Muscle of leg (tissue), 16 donors: ENCODE measurements at places on chromosomes 4 and X.

- no peak for DNase-seq
Observed at GRCh38 chr4:173998471-173999144, 284.9 kb downstream of the FBXO8 start.

- peak; percentile 94 for DNase-seq
Observed at GRCh38 chrX:131830400-131831184, 192.5 kb upstream of the STK26 start.

GRCh38 chrX:16839852-16840460 is 30.2 kb downstream of the RBBP7 start:
- DNase-seq, result no peak

- no peak for DNase-seq
Observed at GRCh38 chrX:137482136-137482535, 83.8 kb upstream of the ZIC3 start.

GRCh38 chr4:53644607-53645006 is 53.3 kb upstream of the LNX1 start:
- DNase-seq, result no peak

- no peak for DNase-seq
Observed at GRCh38 chr4:124530464-124531077, 182.0 kb downstream of the ANKRD50 start.

DNA sequence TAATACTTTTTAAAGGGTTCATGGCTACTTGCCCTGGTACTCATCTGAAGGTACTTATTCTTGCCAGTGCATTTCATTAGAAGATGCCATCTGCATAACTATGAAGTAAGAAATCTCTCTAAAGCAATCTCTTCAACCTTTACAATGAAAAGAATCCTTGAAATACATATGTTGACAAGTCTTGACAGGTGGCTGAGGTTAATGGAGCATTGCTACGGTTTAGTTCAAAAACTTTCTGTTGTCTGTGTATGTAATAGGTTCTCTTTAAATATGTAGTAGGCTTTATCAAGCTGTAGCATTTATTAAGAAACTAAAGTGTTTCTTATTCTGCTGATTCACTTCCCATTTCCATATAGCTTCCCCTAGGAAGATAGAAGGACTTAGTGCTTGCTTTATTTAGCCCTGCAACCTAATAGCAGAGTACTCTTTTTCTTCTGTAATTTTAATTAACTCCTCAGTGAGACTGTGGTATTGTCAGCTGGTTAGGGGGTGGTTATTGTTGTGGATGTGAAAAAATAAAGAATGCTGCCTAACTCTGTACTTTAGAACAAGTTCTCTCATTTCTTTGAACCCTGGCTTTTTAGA is 39.3 kb downstream of the SLAIN2 start:
- no peak for DNase-seq

- DNase-seq, result peak; percentile 14
Observed at GRCh38 chrX:133783274-133783673, 202.1 kb downstream of the GPC3 start.

DNA sequence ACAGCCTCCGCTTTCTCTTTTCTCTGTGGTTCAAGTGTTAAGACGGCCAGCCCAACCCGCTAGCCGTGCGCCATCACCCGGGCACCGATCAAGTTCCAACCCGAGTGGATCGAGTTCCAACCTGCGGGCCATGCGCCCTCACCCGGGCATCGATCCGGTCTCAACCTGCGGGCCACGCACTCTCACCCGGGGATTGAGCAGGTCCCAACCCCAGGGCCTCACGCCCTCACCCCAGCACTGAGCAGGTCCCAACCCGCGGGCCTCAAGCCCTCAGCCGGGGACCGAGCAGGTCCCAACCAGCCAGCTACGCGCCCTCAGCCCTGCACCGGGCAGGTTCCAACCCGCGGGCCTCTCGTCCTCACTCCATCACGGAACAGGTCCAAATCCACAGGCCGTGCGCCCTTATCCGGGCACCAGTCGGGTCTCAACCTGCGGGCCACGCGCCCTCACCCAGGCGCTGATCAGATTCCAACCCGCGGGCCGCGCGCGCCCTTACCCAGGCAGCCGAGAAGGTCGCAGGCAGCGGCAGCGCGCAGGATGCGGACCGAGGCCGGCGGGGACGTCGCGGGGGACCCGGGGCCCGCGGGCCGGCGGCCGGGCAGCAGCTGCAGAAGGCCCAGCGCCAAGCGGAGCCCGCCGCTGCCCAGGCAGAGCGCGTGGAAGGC is 443 bp downstream of the GPR143 start:
- DNase-seq, result no peak

DNA sequence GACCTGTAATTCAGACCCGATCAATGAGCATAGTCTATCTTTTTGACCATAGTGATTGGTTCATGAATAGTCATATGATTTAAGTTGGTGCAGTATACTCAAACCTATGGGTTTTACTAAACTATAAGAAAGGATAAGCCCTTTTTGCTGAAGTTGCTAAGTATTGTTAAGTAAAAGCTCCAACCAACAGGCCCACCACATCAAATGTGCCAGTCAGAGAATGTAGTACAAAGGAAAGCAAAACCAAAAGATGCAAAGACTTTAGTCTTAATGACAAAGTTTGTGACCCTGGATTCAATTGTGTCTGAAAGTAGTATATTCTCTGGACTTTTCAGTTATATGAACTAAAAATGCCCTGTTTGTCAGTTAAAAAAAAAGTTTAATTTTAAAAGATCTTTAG is 208.1 kb upstream of the TET2 start:
- DNase-seq, result no peak

DNA sequence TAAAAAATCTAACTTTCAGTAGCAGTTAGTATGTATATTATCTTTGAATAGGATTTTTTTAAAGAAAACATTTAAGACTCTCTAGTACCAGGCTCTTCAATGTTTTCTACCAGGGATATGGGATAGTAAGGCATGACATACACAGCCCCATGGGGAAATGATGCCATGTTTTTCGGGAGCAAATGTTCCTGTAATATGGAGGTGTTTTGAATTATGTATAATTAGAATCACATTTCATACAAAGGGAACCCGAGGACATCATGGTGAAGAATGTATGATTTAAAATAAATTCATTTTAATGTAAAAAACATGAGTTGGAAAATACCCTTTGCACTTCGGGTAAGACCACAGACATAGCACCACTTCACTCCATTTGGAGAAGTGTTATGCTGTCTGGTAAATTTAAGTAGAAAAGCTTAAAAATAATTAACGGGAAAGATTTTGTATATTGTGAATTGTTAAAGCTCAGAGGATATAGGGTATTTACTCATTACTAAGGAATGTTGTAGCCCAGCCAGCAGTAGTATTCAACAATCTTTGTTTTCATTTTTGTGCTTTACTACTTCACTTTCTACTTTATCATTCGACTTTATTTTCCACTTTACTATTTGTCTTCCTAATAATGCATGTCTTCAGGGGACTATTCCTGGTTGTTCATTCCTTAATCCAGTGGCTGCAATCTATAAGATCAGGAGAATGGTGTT is 2050.7 kb downstream of the ARAP2 start:
- peak; percentile 21 for DNase-seq

DNA sequence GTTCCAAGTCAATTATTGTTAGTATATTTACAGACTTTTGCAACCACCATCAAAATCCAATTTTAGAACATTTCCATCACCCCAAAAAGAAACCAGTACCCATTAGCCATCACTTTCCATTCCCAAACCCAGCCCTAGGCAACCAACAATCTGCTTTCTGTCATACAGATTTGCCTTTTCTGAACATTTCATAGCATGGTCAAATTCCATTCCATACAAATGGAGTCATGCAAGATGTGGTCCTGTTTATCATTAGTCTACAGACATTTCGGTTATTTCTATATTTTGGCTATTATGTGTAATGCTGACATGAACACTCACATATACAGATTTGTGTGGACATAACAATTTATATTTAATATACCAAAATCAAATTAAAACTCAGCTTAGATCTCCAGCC is 508.7 kb downstream of the ZNF674 start:
- no peak for DNase-seq

- no peak for DNase-seq
Observed at GRCh38 chrX:114798907-114799306, 215.0 kb downstream of the HTR2C start.

- no peak for DNase-seq
Observed at GRCh38 chr4:2290488-2290887, 28.6 kb upstream of the MXD4 start.

GRCh38 chr4:118281611-118282442 is 71.0 kb downstream of the PRSS12 start:
- peak; percentile 40 for DNase-seq

DNA sequence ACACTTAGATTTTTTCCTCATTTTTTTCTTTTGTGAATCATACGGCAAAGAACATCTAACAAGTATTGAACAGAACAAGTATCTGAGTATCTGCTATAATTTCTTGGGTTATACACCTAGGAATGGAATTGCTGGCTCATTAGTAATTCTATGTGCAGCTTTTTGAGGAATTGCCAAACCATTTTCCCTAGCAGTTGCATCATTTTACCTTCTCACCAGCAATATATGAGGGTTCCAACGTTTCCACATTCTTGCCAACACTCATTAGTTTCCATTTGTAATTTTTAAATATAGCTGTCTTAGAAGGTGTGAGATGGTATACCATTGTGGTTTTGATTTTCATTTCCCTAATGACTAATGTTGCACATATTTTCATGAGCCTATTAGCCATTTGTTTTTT is 41.1 kb upstream of the DCAF8L1 start:
- no peak for DNase-seq

DNA sequence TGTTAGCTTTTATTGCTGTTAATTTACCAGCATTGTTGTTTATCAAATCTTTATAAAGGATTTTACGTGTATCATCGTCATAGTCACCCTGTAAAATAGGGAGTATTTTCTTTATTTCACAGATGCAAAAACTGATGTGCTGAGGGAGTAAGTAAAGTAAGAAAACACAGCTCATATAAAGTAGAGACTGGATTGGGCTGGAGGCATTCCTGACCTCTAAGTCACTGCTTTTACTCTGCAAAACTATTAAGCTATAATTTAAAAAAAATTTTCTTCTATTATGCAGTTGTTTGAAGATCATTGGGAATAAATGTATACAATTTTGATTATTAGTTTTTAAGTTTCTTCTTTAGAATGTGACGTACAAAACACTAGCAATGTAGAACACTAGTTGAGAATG is 45.9 kb downstream of the NUDT6 start:
- DNase-seq, result no peak

DNA sequence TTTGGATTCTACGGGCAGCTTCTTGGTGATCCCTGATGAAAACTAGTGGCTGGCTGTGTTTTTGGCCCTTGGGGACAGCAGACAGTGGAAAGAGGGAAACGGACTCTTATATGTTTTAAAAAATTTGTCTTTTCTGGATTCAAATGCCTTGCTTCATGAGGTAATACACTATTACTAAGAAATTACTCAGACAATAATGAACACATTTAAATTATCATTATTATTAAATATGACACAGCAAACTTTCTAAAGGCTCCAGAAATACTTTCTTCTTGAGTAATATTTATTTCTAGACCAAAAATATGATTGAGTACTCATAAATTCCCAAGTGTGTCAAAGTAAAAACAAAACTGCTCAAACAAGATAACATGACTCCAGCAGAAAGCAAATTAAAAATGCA is 520.7 kb upstream of the AADAT start:
- DNase-seq, result no peak

DNA sequence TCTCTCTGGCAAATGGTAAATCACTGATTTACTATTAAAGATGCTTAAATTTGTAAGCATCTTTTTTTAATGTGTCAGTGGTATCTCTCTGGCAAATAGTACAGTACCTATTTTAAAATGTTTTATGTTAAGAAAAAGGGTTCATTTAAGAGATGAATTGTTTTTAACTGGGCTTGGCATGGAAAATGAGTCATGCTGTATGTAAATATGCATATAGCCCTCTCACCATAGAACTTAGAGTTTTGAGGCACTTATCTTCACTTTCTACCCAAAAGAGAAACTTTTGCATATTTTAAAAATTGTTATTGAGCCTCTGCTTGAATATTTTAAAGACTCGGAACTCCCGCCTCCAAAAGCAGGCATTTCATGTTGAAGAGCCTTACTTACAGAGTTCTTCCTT is 37.9 kb downstream of the KLHL34 start:
- no peak for DNase-seq

DNA sequence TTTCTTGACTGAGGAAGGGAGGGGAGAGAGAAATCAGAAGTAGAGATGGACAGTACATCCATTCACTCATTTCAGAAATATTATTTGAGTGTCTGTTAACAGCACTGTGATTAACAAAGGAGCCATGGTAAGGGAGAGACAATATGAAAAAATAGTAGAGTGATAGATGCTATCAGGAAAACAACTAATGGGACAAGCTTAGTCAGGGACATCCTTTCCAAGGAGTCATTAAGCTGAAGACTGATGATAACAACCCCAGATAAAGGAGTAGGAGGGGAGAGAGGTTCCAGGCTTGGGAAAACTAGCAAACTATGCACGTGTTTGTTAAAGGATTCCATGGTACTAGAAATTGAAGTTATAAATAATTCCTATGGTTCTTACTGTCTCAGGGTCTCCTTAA is 122.2 kb downstream of the CBR4 start:
- no peak for DNase-seq

DNA sequence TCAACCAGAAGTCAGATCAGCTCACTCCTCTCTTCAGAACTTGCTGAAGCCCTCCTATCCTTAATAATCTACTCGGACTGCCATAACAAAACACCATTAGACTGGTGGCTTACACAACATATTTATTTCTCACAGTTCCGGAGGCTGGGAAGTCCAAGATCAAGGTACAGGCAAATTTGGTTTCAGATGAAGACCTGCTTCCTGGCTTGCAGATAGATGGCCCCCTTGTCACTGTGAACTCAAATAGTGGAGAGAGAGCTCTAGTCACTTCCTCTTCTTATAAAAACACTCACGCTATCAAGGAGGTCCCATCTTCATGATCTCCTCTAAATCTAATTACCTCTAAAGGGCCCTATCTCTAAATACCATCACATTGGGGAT is 125.1 kb downstream of the CAMK2D start:
- DNase-seq, result no peak

DNA sequence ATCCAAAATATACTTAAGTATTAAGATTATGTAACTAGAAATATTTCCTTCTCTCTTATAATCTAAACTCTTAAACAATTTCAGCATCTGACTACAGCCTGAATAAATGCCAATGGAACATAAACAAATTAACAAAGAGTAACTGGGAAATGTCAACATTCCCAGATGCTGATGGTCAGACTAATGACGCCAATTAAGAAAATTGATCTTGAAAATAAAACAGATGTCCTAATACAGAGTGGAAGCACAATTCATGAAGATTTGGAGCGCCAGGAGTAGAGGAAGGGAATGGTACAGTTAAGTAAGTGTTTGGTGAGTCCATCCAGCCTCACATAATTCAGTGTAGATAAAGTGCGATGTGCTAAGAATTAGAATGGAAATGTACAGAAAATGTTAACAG is 203.7 kb upstream of the NWD2 start:
- no peak for DNase-seq

DNA sequence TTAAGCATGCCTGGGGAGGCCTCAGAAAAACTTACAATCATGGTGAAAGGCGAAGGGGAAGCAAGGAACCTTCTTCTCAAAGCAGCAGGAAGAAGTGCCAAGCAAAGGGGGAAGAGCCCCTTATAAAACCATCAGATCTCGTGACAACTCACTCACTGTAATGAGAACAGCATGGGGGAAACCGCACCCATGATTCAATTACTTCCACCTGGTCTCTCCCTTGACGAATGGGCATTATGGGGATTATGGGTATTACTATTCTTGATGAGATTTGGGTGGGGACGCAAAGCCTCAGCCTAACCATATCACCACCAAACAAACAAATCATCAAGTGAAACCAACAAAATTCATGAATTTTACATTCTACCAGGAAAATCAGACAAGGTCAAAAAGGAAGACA is 76.7 kb upstream of the TAB3 start:
- no peak for DNase-seq
